Activated naive CD8-positive, alpha-beta T cell treated with anti-CD3 and anti-CD28 coated beads for 36 hours (primary cell): ENCODE measurements at places on chromosomes 6 and 20. TPM values are rescaled to one million over a fixed set of nuclear protein-coding genes. Genes with fewer than 3 reads are reported as not detected.
A peak's percentile ranks its signal among the peaks of the same experiment; 100 is the strongest.

DNA sequence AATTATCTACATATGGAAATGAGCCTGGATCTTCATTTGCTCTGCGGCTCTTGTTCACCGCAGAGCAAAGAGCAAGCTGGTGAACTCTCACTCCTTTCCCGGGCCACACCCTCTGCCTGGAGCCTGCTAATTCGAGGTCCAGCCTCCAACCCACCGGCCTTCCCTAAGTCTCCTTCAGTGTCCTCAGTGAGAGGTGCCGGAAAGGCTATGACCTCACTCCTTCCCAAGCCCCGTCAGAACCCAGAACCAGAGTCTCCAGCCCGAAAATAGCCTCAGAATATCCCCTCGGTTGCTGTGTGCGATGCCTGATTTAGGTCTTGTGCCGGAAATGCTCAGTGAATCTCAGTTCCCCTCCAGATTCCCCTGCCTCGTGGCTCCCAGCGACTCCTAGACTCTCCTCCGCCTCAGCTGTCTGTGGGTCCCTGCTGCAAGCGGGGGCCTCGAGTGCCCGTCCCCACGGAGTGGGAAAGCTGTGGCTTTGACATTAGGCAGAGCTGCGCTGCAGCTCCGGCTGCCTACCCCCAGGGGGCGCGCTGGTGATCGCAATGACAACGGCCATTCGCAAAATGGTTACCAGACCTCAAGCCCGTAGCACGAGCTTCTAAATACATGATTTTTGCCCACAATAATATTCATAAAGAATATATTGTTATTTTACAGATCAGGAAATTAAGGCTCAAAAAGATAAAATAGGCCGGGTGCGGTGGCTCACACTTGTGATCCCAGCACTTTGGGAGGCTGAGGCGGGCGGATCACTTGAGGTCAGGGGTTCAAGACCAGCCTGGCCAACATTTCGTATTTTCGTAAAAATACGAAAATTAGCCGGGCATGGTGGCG lies 4.1 kb upstream of the BNIP5 start:
- peaks cover 23% of the 10 kb centered on the region for H3K27me3 ChIP-seq
- no peaks in the 10 kb centered on the region for H3K36me3 ChIP-seq
- peak overlapping the region; percentile 32 for H3K4me3 ChIP-seq
- peaks cover 14% of the 10 kb centered on the region for H3K4me1 ChIP-seq
- DNase-seq, result peak; percentile 69

DNA sequence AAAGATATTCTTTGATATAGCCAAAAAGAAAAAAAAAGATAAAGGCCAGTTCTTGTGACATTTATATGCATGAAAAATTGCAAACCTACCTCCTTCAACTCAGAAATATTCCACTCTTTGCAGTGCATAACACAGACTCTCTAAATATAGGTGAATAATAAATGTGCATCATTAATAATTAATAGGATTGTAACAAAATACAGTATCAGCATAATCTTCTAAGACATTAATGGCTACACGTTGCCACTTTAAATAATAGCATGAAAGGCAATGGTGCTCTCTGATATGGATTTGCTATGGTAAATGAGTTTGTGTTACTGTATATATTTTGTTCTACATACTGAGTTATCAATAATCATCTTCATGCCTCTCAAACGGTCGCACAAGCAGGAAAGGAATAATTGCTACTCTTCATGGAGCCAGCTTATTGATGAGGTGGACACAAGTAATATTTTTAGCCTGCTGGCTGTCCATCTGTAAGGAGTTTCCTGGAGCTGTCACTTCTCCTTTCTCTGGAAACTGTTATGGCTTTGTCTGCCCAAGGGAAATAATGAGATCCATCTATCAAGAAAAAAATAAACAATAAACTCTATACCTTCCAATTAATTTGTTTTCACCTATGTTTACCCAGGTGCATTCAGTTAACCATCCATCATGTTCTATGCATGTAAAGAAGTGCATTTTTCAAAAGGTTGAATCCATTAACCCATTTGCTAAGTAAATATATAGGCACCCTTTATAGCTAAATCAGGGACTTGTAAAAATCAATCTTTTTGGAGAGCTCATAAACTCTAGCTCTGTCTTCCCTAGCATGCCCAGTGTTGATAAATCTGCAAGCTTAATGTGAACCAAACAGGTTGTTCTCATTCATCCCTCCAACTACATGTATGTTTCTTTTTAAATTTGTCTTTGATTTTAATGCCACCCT lies 253.0 kb downstream of the NKAIN2 start:
- no peak overlapping the region for H3K4me3 ChIP-seq
- H3K4me1 ChIP-seq, result peaks cover 3% of the 10 kb centered on the region
- no peaks in the 10 kb centered on the region for H3K27me3 ChIP-seq
- no peaks in the 10 kb centered on the region for H3K36me3 ChIP-seq
- DNase-seq, result no peak

- H3K4me1 ChIP-seq, result peaks cover 45% of the 10 kb centered on the region
- no peak for DNase-seq
- H3K36me3 ChIP-seq, result no peaks in the 10 kb centered on the region
- H3K27ac ChIP-seq, result peak overlapping the region; percentile 61
These were observed 75.0 kb downstream of the MDGA1 start for GRCh38 chr6:37622646-37623071.

GRCh38 chr20:30500829-30501440 lies 756.5 kb upstream of the DEFB115 start:
- H3K36me3 ChIP-seq, result no peaks in the 10 kb centered on the region
- H3K4me1 ChIP-seq, result no peaks in the 10 kb centered on the region
- H3K27me3 ChIP-seq, result peaks cover 3% of the 10 kb centered on the region
- no peak overlapping the region for H3K27ac ChIP-seq
- no peak for DNase-seq
- H3K4me3 ChIP-seq, result no peak overlapping the region

- H3K4me3 ChIP-seq, result no peak overlapping the region
- H3K27ac ChIP-seq, result no peak overlapping the region
- no peaks in the 10 kb centered on the region for H3K36me3 ChIP-seq
- peaks cover 13% of the 10 kb centered on the region for H3K27me3 ChIP-seq
These were observed 33.0 kb downstream of the F13A1 start for GRCh38 chr6:6287415-6287814.

- H3K36me3 ChIP-seq, result no peaks in the 10 kb centered on the region
- H3K4me1 ChIP-seq, result peaks cover 22% of the 10 kb centered on the region
- peak; percentile 51 for DNase-seq
- no peaks in the 10 kb centered on the region for H3K27me3 ChIP-seq
- no peak overlapping the region for H3K4me3 ChIP-seq
These were observed 111.0 kb downstream of the CD83 start for GRCh38 chr6:14228571-14228970.

DNA sequence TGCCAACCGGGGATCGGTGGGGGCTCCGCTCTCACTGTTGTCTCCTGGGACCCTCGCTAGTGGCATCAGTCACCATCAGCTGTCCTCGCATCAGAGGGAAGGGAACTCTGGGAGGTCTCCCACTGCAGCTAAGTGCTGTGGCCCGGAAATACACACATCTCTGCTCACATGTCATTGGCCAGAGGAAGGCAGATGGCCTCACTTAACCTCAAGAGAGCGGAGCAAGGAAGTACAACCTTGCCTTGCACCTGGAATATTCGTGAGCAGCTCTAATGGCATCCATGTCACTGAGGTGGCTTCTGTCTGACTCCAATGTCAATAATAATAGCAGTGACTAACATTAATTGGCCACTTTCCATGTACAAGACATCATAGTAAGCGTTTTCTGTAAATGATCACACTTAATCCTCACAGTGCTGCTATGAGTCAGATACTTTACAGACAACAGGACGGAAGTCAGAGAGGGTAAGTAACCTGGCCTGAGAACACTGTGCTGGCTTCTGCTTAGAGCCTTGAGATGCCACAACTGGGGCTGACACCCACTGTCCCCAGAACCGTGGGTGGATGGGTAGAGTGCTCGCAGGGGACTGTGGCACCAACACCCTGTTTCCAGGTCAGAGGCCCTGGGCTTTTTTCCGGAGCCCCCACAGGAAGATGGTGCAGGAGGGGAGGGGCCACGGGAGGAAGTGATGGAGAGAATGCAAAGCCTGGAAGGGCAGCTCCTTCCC lies 6.0 kb downstream of the LHFPL5 start:
- no peaks in the 10 kb centered on the region for H3K36me3 ChIP-seq
- no peaks in the 10 kb centered on the region for H3K4me1 ChIP-seq
- H3K27me3 ChIP-seq, result peaks cover 20% of the 10 kb centered on the region
- H3K27ac ChIP-seq, result no peak overlapping the region

DNA sequence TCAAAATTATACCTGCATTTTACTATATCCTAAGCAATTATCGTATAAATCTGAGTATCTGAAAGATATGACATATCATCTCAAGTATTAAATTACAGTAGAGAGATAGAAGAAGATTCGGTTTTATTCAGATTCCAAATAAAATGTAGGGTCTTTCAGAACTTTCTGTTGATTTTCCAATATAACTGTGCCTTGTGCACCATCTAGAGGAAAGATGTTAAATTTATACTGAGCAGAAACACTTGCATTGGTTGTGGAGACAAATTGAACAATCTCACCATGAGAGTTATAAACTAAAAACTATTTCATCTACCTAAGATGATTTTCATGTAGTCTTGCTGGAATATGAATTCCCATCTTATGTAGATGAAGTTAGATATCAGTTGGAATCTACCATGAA lies 26.8 kb upstream of the HSF2 start:
- no peak for DNase-seq
- no peaks in the 10 kb centered on the region for H3K36me3 ChIP-seq
- H3K4me3 ChIP-seq, result no peak overlapping the region
- peaks cover 8% of the 10 kb centered on the region for H3K4me1 ChIP-seq
- no peak overlapping the region for H3K27ac ChIP-seq

GRCh38 chr20:38402816-38403215 lies 32.3 kb downstream of the SNHG17 start:
- DNase-seq, result no peak
- peaks cover 22% of the 10 kb centered on the region for H3K36me3 ChIP-seq
- no peaks in the 10 kb centered on the region for H3K27me3 ChIP-seq
- no peak overlapping the region for H3K4me3 ChIP-seq

DNA sequence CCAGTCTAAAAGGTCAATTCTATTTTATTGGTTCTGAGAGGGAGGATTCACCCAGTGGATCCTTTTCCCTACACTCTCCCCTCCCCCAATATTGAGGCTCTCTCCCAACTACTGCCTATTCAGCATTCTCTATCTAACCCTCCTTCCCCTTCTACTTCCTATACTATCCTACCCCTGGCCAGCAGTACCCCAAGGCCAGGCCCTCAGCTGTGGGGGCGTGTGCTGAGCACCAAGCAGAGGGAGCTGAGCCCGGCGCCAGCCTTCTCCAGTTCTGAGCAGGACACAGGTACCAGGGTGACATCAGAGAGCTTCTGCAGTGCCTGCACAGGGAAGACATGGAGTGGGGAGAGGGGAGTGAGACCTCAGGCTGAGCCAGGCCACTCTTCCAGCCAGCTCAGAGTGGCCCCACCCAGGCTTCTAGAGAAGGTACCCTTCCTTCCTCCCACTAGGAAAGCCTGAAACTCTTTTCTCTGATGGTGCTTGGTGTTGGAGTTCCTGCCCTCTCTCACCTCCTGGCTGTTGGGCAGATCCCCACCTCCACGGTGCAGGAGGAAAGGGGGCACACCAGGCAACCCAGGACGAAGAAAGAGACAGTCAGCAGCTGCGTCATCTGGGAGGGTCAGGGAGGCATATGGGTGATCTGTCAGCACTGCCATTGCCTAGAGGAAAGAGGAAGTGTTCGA lies 1.9 kb downstream of the DDAH2 start:
- no peak for DNase-seq
- peak overlapping the region; percentile 61 for H3K27ac ChIP-seq
- H3K4me1 ChIP-seq, result peaks cover 39% of the 10 kb centered on the region
- no peaks in the 10 kb centered on the region for H3K27me3 ChIP-seq

GRCh38 chr6:132041706-132042105 lies 90.5 kb upstream of the CCN2 start:
- H3K27ac ChIP-seq, result no peak overlapping the region
- peaks cover 6% of the 10 kb centered on the region for H3K27me3 ChIP-seq
- no peak overlapping the region for H3K4me3 ChIP-seq
- DNase-seq, result no peak

- H3K36me3 ChIP-seq, result no peaks in the 10 kb centered on the region
- H3K27ac ChIP-seq, result no peak overlapping the region
- no peak overlapping the region for H3K4me3 ChIP-seq
- no peaks in the 10 kb centered on the region for H3K4me1 ChIP-seq
- peaks cover 9% of the 10 kb centered on the region for H3K27me3 ChIP-seq
- DNase-seq, result no peak
These were observed 289.6 kb downstream of the PREX1 start for GRCh38 chr20:48538058-48538825.

DNA sequence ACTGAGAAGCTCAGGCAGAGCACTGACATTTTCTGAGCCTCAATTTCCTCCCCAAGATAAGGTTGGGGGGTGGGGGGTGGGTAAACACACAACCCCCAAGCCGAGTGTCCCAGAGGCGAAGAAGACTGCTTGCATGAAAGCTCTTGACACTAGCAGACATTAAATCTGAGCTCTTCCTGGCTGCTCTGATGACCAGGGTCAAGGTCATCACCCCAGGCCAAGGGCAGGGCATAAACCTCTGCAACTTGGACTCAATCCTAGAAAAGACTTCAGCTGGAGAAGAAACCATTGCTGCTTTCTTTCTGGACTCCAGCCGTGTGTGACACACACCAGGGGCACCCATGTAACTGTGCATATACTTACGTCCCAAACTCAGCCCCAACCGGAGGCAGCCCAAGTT lies 109.0 kb downstream of the BANF2 start:
- no peak overlapping the region for H3K27ac ChIP-seq
- peaks cover 5% of the 10 kb centered on the region for H3K27me3 ChIP-seq
- no peaks in the 10 kb centered on the region for H3K36me3 ChIP-seq
- no peak overlapping the region for H3K4me3 ChIP-seq

GRCh38 chr6:63427951-63428350 lies 108.2 kb upstream of the LGSN start:
- H3K4me1 ChIP-seq, result no peaks in the 10 kb centered on the region
- peaks cover 12% of the 10 kb centered on the region for H3K27me3 ChIP-seq
- no peak overlapping the region for H3K4me3 ChIP-seq
- H3K36me3 ChIP-seq, result no peaks in the 10 kb centered on the region
- no peak for DNase-seq
- H3K27ac ChIP-seq, result no peak overlapping the region

DNA sequence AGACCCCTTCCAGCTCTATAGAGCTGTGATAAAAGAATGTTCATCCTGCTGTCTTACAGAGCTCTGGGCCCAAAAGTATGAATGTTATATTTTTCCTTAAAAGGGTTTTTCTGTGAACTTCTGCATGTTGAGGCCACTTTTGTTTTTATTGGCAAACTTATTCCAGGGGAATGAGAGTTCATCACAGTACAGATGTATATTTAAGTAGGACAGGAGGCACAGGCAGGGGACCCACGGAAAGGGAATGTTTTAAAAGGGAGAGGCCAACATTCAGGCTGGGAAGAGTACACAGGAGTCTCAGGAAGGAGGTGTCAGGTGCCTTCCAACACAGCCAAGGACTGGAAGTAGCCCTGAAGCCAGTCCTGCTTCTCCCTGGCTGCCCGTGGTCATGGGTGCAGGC lies 148.4 kb downstream of the EYA2 start:
- no peak overlapping the region for H3K4me3 ChIP-seq
- H3K36me3 ChIP-seq, result no peaks in the 10 kb centered on the region
- no peak for DNase-seq
- peaks cover 22% of the 10 kb centered on the region for H3K27me3 ChIP-seq
- no peaks in the 10 kb centered on the region for H3K4me1 ChIP-seq

- no peak overlapping the region for H3K4me3 ChIP-seq
- no peak overlapping the region for H3K27ac ChIP-seq
- peaks cover 13% of the 10 kb centered on the region for H3K4me1 ChIP-seq
- H3K36me3 ChIP-seq, result no peaks in the 10 kb centered on the region
- no peak for DNase-seq
These were observed 210.9 kb upstream of the CST7 start for GRCh38 chr20:24738058-24738775.

- DNase-seq, result no peak
- no peaks in the 10 kb centered on the region for H3K36me3 ChIP-seq
- H3K4me1 ChIP-seq, result peaks cover 5% of the 10 kb centered on the region
These were observed 208.7 kb upstream of the PREP start for GRCh38 chr6:105611606-105612005.

Gene DIDO1
- total RNA-seq, result 46.3 TPM

Gene CST5
- not detected for total RNA-seq

Gene RBL1
- total RNA-seq, result 38.3 TPM

Gene TRIM15
- total RNA-seq, result 0.29 TPM

Gene CENPW
- total RNA-seq, result 62.5 TPM

Gene SEMG1
- not detected for total RNA-seq

Gene FAM83D
- total RNA-seq, result 14.2 TPM
